Choroid plexus epithelial cell (primary cell): ENCODE measurements at places on chromosomes 4 and X.
A peak's percentile ranks its signal among the peaks of the same experiment; 100 is the strongest.

DNA sequence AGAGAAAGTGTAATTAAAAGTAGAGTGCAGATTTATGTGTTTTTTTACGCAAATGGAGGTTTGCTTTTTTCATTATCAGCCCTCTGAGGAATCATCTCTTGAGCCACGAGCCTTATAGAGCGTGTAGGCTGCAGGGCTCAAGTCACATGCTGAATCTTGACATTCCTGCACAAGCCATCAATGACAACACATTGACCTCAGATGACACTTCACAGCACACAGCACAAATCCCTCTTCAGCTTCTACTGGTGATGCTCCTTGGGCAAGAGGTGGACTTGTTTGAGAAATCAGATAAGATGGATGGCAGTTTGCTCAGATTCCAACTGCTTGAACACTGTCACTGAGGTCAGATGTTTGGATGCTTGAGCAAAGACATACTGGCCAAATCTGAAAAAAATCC is 250.6 kb downstream of the SNCA start:
- peak; percentile 5 for DNase-seq

- peak; percentile 81 for DNase-seq
These were observed 20.1 kb downstream of the SLC7A11 start for GRCh38 chr4:138222046-138222445.

- no peak for DNase-seq
These were observed 251.1 kb upstream of the HTR2C start for GRCh38 chrX:114332766-114333165.

- DNase-seq: peak; percentile 6
These were observed 112.0 kb upstream of the NDP start for GRCh38 chrX:44085209-44085608.

GRCh38 chrX:107699616-107700015 is 71.3 kb downstream of the PRPS1 start:
- DNase-seq: no peak

DNA sequence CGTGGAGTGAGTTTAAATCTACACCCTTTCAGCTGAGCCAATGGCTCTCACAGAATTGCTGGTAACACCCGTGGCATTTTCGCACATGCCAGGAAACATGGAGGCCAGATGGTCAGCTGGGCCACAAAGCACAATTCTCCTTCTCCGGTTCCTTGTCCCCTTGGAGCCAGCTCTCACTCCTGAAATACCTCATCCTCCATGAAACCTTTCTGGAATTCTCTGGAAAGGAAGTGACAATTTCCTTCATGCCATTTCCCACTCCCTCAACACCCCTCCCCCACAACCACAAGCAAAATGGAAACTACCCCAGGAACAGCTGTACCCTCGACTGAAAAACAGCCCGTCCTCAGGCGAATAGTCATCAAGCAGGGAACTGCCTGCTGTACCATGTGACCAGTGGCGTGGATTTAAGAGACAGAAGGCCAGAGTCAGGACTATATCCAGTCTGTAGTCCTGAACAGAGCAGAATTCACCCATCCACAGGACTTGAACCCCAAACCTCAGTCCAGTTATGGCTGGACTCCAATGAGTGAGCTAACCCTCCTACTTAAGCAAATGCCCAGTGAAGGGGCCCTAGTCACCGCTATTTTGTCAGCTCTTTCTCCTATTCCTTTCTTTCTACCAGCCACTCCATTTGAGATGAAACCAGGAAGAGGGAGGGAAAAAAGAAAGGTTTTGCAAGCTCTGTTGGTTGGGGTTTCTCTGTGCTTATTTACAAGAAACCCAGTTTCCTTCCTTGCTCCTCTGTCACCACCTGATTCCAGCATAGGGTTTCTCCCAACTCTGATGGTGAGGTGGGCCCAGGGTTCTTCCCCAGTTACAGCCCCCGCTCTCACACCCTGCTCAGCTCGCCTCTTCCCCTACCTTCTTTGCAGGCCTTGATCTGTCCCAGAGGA is 24.5 kb downstream of the ELF4 start:
- no peak for DNase-seq

GRCh38 chrX:27706526-27706925 is 101.3 kb upstream of the MAGEB10 start:
- DNase-seq: no peak
